ENCODE measurements at places on chromosomes 12 and 14.

- DNase-seq = no peak
Observed at GRCh38 chr12:116302166-116303058, 24.9 kb upstream of the MED13L start.

DNA sequence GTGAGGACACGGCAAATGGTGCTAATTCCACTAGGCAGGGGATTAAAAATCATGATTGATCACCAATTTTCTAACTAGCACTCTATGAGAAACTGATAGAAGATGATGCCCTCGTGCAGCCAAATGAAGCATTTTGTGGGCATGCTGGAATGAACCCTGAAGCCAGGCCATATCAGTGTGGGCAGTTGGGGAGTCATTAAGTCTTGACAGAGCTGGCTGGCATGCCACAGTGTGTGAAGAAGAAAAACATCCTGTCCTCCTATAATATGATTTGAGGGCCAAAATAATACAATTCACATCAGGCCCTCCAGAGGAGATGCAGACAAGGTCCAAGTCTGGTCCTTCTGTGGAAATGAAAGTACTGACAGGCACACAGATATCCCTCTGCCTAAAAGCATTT lies 107.1 kb downstream of the TMTC1 start:
- no peak for DNase-seq

DNA sequence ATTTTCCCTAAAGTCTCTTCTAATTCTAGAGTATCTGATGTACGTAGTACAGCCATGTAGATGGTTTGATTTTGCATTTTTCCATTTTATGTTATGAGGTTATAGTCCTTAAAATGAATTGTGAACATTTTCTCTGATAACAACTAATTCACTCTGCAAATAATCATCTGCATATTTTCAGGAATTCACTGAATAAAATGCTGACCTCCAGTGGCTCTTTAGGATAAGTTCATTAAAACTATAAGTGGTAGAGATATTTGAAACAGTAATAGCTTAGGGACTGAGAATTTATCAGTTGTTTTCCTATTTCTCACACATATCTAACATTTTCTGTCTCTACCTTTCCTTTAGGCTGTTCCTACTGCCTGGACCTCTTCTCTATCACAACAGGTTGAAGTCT lies 4.4 kb downstream of the MSRB3 start:
- no peak for DNase-seq

DNA sequence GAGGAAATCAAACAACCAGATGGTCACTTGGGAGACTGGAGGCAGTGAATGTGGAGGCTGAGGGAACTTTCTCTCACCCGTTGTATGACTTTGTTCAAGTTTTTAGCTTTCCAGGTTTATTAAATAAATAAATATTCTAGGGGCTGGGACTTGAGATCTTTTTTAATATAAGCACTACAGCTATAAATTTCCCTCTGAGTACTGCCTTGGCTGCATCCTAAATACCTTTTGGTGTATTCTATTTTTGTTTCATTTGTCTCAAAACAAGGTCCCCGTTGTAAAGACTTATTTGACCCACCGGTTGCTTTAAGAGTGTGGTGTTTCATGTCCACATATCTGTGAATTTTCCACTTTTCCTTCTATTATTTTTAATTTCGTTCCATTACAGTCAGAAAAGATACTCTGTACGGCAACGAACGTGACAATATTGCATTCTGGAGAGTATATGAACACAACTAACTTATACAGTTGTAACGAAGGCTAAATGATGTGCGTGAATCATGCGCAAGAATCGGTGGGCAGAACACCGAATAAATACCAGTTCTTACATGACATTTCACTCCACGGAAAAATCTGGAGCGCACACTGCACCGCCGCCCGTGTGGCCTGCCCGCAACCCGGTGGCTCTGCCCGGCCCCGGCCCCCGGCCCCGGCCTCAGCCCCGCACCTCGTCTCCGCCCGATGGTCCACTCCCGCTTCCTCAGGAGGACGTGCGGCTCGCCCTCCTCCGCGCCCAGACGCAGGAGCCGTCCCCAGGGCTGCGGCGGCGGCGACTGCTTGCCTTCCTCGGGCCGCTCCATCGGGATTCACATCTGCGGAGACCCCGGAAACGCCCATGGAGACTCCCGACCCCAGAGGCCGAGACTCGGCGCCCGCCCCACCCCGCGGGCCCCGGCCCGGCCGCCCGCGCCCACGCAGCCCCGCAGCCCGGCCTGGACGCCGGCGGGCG lies 602 bp downstream of the CHFR start:
- peak; percentile 36 for DNase-seq

GRCh38 chr14:71384007-71384845 lies 477.0 kb downstream of the PCNX1 start:
- DNase-seq = no peak

DNA sequence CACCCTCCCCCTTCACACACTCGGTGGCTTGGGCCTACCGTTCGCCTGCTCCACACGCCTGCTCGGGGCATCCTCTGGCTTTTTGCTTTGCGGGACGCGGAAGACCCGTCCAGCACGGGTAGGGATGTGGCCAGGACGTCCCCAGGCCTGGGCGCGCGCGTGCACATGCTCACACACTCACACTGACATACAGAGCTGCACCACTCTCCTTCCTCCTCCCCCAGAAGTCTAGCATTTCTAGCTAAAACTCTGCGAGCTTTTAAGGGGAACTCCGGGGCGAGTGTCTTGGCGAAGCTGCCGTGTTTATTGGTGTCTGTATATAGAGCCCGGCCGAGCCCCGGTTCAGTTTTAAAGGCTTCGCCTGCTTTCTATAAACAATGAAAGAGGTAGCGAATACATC lies 5.0 kb downstream of the TBX5 start:
- DNase-seq = peak; percentile 93

DNA sequence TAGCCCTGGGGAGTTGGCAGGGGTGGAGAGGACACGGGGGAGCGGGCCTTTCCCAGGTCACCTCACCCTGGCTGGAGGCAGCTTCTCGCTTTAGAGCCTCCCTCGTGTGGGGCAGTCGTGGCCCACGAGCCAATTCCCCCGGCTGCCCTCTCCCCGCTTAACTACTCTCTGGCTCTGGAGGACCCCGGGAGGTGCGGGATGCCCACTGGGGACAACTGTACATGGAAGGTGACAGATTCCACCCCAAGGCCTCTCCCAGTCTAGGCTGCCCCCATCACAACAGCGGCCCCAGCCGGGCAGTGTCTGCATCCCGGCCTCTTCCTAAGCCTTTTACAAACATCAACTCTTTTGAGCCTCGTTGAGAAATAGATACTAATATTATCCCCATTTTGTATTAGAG lies 78.1 kb downstream of the KIF26A start:
- DNase-seq = no peak

- DNase-seq = peak; percentile 53
Observed at GRCh38 chr14:78836777-78837176, 666.6 kb downstream of the NRXN3 start.

GRCh38 chr14:32022938-32023466 lies 54.1 kb upstream of the ARHGAP5 start:
- peak; percentile 83 for DNase-seq

- DNase-seq = no peak
Observed at GRCh38 chr12:98419081-98419794, 96.2 kb upstream of the TMPO start.

DNA sequence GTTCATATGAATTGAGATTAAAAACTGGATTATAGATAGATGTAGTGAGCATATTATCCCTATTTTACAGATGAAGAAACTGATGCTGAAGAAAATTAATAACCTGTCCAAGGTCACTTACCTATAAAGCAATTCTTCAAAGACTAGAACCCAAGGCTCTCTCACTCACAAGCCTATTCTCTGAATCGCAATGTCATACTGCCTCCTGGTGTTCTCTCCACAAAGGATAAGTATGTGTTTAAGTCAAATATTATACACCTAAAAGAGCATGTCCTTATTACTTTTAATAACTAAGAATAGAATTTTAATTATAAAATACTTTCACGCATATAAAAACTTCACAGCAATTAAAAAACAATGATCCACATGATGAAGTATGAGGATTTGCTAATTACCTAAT lies 721.3 kb upstream of the USP15 start:
- no peak for DNase-seq

- no peak for DNase-seq
Observed at GRCh38 chr14:24607635-24608514, 1.6 kb downstream of the GZMH start.

DNA sequence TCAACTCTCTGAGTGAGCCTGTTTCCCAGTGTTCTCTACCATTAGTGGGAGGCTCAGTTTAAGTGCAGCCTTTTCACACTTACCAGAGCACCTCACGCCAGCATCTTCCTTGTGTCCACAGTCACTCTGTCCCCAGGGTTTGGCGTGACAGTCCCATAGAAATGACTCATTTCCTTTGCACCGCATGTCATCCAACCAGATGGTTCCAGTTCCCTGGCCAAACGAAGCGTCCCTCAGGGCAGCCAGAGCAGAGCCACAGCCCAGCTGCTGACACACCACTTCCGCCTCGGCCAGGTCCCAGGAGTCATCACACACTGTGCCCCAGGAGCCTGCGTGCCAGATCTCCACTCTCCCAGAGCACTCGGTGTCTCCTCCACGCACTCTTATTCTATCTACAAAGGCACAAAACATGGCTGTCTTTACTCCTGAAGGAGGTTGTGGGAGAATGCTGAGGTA lies 65.4 kb downstream of the ACSM4 start:
- no peak for DNase-seq

DNA sequence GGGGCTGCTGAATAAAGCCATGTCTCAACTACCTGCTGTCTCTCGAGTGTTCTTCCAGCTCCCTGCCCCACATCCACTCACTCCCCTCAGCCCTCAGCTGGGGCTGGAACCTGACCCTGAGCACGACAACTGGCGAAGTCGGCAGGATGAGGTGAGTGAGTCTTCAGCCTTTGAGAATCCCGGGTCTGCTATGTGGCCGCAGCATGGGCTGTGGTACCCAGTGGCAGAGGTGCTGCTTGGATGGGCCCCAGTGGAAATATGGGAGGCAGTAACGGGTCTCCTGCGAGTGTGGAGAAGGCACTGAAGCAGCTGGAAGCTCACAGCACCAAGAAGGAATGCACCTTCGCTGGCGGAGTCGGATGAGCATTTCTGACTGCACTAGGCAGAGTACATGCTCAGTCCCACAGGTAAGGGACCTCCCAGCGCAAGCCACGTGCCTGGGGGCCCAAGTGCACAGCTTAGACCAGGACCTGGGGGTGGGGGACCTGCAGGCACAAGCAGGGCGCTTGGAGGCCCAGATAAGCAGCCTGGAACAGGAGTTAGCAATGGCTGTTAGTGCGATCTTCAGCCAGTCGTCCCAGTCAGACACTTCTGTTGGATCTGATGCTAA lies 95.5 kb upstream of the TMPO start:
- no peak for DNase-seq

- DNase-seq = no peak
Observed at GRCh38 chr14:77026930-77027537, 1.5 kb downstream of the IRF2BPL start.

DNA sequence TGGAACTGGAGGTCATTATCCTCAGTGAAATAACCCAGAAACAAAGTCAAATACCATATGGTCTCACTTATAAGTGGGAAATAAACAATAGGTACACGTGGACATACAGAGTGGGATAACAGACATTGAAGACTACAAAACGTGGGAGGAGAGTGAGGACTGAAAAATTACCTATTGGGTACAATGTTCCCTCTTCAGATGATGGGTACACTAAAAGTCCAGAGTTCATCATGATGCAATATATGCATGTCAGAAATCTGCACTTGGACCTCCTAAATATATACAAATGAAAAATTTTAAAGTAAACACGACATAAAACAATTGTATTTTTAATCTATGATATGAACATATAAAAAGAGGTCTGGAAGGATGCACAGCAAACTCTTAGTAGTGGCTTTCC lies 71.2 kb downstream of the SLC38A4 start:
- no peak for DNase-seq

DNA sequence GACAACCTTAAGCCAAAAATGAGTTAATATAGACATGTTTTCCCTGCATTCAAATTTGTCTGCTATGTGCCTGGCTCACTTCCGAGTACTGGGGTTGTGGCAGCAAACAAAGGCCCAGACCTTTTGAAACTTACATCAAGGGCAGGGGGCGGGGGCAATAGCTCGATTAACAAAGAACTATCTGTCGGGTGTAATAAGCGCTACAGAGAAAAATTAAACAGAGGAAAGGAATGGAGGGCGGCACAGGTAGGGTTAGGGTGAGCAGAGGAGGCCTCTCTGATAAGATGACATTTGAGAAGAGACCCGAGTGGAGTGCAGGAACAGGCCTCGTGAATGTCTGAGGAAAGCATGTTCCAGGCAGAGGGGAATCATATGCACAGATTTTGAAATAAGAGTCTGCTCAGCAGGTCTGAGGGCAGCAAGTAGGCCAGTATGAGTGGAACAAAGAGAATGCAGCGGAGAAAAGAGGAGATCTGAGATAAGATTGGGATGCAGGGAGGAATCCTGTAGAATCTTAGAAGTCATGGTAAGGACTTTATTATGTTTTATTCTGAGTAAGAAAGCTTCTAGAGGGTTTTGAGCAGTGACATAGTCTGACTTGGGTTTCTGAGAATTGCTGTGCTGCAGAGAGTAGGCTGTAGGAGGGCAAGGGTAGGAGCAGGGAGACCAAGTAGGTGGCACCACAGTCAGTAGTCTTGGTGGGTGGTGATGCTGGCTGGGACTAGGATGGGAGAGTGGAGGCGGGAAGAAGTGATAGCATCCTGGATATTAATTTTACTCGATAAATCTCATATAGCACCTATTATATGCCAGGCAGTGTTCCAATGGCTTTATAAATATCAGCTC lies 52.6 kb downstream of the BICDL1 start:
- DNase-seq = no peak

DNA sequence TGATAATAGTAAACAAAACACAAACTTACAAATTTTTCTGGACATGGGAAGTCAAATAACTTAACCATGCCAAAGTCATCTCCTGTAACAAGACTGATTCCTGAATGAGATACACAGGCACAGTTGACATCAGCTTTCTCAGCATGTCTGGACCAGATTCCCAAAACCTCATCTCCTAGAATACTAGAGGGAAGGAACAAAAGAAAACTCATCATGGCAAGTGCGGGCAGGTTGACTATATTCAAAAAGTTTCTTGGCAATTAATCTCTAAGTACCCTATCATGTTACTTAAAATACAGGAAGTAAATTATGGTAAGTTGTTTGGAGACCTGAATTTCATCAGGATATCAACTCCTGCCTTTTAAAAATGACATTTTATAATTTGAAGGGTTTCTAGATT lies 53.9 kb downstream of the ZC3H14 start:
- DNase-seq = no peak

- DNase-seq = no peak
Observed at GRCh38 chr14:27270716-27271115, 672.9 kb upstream of the NOVA1 start.

DNA sequence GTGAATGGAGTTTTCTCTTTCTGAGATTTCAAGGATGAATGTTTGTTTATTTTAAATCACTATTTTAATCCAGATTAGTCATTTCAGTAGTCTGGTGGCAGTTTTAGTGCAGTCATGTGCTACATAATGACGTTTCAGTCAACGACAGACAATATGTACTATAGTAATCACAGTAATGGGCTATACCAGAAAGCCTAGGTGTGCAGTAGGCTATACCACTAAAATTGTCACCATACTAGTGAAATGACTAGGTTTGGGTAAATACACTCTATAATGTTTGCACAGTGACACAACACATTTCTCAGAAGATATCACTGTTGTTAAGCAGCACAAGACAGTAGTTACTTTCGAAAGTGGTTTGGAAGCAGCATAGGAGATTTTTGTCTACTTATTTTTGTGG lies 203.1 kb downstream of the ETNK1 start:
- DNase-seq = no peak

Data from fibroblast of villous mesenchyme (primary cell).